CD4-positive, alpha-beta memory T cell (primary cell): ENCODE measurements at places on chromosomes 5 and 9. TPM values are rescaled to one million over a fixed set of nuclear protein-coding genes. Genes with fewer than 3 reads are reported as not detected.

GPRIN1 gene
- 0.41 TPM for total RNA-seq

ARL10 gene
- total RNA-seq, result 14.7 TPM

C9 gene
- not detected for total RNA-seq

GABRA6 gene
- not detected for total RNA-seq

ANKRD55 gene
- total RNA-seq, result 12.3 TPM

MEGF10 gene
- not detected for total RNA-seq

RASGRF2 gene
- 33.7 TPM for total RNA-seq

CCNO gene
- total RNA-seq, result not detected

TXNDC8 gene
- not detected for total RNA-seq

NR3C1 gene
- 161 TPM for total RNA-seq

HTR1A gene
- total RNA-seq, result not detected

IL13 gene
- total RNA-seq, result not detected

NIPAL4 gene
- not detected for total RNA-seq

MEGF9 gene
- total RNA-seq, result 14.9 TPM

PCDHGB1 gene
- 0.17 TPM for total RNA-seq

GABRA1 gene
- not detected for total RNA-seq

SV2C gene
- not detected for total RNA-seq

STRBP gene
- 23.8 TPM for total RNA-seq

LRRTM2 gene
- total RNA-seq, result not detected

MCTP1 gene
- total RNA-seq, result 0.39 TPM

SPINK5 gene
- total RNA-seq, result not detected

SH3RF2 gene
- total RNA-seq, result not detected

SH3TC2 gene
- total RNA-seq, result not detected

PTCD2 gene
- 11.6 TPM for total RNA-seq

SYNPO gene
- total RNA-seq, result not detected

PPP2R2B gene
- total RNA-seq, result 3.9 TPM

ZNF367 gene
- 5.1 TPM for total RNA-seq

IL3 gene
- total RNA-seq, result not detected

CD14 gene
- 4.9 TPM for total RNA-seq

PTGES gene
- not detected for total RNA-seq

PRRX2 gene
- not detected for total RNA-seq

NSUN2 gene
- total RNA-seq, result 78.0 TPM

LCN12 gene
- 1.4 TPM for total RNA-seq

GTF3C5 gene
- 71.5 TPM for total RNA-seq

SLCO6A1 gene
- not detected for total RNA-seq

WDR38 gene
- not detected for total RNA-seq

CDX1 gene
- total RNA-seq, result not detected

INSL6 gene
- not detected for total RNA-seq

SLC36A2 gene
- total RNA-seq, result not detected

NUP214 gene
- total RNA-seq, result 79.5 TPM

CA9 gene
- total RNA-seq, result not detected

C7 gene
- total RNA-seq, result not detected
